Brain microvascular endothelial cell (primary cell): ENCODE measurements at places on chromosomes 6 and 20.

DNA sequence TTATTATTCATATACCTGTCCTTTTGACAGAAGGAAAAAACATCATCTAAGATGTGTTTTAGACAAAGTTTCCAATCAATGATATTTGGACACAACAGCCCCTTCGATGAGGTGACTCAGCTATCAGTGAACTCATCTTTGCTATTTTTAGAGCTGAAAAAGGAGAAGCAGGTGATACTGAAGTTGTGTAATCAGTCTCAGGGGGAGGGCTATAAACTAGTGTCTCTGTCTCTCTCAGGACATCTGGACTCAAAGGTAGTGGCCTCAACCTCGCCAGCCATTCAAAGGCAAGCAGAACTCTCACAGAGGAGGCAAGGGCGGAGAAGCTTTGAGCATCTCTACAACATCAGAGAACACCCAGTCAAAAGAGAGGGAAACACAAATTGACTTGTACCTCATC lies 135.4 kb downstream of the BFSP1 start:
- no peak for DNase-seq

GRCh38 chr20:1286267-1287024 lies 20.4 kb downstream of the SNPH start:
- no peak for DNase-seq

DNA sequence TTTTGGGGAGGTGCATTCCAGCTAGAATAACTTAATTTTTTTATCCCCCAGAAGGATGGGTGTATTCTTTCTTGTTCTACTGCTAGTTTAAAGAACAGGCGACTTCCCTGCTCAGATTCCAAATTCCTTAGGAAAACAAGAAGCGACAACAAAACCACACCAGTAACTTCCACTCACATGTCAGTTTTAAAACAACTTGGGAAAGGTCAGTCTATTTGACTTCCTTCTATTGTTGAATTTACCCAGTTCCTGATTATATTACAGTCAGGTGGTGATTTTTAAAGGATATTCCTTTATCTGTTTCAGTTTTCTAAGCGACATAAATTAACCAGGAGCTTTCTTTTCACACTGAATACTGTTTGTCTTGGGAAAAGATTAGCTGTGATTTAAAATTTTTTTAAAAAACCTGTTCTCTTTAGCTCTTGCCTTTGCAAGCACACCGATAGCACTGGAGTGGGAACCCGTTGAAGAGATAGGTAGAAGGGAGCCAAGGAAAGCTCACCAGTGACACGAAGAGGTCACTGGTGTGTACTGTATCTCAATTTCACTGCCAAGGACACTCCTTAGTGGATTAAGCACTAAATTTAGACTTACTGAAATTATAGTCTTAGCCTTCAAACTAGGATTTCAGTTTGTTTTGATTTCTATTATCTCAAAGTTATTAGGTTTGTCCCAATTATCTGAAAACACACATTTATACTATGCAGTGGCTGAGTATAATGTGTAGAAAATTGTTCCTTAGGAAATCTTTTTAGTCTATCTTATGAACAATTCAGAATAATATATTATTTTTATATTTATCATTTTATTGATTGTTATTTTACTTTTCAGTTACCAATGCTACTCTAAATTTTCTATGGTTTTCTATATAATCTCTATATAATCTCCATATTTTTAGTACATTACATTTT lies 22.3 kb downstream of the MARCKS start:
- DNase-seq: peak; percentile 82

DNA sequence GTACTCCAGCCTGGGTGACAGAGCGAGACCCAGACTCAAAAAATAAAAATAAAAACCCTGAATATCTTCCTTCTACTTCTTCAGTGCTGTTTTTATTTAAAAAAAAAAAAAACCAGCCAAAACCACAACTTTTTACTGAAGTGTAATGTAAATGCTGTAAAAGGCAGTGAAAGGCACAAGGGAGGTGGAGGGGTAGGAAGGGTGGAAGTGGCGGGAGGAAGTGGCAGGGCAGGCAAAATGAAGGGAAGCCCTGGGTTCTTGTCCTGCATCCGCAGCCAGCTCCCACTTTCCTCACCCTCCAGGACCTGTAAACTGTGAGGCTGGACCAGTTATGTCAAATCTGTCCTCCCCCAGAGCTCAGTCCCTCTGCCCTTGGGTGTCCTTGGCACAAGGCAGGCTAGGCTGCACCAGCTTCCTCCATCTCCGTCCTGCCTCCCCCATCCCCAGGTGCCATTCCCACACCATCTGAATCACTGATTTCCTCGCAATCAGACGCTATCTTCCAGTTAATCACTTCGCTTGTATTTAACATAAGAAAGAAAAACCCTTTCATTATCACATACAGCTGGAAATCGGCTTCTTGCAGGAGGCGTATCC lies 13.7 kb upstream of the PANK2 start:
- DNase-seq: no peak

DNA sequence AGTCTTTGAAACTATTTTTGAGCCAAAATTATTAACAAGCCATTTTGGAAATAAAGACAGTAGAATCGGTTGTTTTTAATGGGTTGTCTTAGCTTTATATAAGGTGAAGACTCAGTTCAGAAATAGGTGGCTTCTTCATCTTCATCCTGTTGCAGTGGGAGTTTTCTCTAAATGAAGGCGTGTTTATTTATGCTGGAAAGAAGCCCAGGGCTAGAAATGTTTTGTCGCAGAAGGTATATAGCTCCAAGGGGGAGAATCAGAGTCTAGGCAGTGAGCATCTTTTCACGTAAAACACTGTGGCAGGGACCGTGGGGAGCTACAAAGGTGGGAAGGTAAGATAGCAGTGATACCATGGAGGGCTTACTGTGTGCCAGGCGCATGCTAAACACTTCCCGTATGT lies 34.3 kb downstream of the FARS2 start:
- no peak for DNase-seq

- DNase-seq: no peak
These were observed 24.6 kb downstream of the KDM1B start for GRCh38 chr6:18179770-18180356.

GRCh38 chr6:36610041-36610955 lies 16.1 kb downstream of the SRSF3 start:
- no peak for DNase-seq

- no peak for DNase-seq
These were observed 114.5 kb downstream of the JAG1 start for GRCh38 chr20:10559266-10559665.

- no peak for DNase-seq
These were observed 173.7 kb upstream of the ID4 start for GRCh38 chr6:19663479-19663878.

DNA sequence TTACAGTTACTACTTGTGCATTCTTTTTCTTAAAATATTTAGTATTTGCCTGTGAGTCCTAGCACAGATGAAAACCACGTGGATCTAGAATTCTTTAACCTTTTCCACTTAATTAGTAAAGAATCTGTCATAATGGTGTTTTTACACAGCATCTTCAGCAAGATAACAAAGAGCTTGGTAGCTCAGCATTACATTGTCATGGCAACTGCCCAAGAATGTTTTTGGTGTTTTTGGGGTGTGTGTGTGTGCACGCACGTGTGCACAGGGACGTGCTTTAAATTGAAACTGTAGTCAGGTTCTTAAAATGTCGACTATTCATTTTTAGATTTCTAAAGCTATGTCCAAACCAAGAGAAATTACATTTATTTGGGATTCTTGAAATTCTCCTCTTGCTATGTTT lies 108.0 kb downstream of the FIG4 start:
- DNase-seq: no peak

DNA sequence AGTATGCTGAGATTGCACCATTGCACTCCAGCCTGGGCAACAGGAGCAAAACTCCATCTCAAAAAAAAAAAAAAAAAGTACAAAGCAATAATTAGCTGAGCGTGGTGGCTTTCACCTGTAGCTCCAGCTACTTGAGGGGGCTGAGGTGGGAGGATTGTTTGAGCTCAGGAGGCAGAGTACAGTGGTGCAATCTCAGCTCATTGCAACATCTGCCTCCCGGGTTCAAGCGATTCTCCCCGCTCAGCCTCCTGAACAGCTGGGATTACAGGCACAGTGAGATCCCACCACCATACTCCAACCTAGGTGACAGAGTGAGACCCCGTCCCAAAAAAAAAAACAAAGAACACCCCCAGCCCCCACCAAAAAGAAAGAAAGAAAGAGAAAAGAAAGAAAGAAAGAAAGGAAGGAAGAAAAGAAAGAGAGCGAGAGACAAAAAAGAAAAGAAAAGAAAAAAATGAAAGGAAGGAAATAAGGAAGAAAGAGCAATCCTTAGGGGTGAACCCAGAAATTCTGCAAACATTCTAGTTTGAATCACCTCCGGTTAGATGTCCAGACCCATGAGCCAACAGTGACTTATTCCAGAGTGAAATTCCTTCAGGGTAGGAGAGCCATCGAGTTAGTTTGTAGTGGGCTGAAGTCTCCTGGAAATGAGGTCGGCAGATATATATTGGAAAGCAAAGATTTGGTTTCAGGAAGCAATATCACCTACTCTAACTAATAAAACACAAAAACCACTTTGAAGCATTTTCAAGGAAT lies 3.2 kb upstream of the RIPOR3 start:
- DNase-seq: no peak

GRCh38 chr6:125791151-125791819 lies 525 bp downstream of the NCOA7 start:
- peak; percentile 52 for DNase-seq

GRCh38 chr20:18288749-18289267 lies 481 bp downstream of the ZNF133 start:
- DNase-seq: peak; percentile 17

GRCh38 chr20:38799203-38799602 lies 6.3 kb upstream of the PPP1R16B start:
- DNase-seq: no peak

DNA sequence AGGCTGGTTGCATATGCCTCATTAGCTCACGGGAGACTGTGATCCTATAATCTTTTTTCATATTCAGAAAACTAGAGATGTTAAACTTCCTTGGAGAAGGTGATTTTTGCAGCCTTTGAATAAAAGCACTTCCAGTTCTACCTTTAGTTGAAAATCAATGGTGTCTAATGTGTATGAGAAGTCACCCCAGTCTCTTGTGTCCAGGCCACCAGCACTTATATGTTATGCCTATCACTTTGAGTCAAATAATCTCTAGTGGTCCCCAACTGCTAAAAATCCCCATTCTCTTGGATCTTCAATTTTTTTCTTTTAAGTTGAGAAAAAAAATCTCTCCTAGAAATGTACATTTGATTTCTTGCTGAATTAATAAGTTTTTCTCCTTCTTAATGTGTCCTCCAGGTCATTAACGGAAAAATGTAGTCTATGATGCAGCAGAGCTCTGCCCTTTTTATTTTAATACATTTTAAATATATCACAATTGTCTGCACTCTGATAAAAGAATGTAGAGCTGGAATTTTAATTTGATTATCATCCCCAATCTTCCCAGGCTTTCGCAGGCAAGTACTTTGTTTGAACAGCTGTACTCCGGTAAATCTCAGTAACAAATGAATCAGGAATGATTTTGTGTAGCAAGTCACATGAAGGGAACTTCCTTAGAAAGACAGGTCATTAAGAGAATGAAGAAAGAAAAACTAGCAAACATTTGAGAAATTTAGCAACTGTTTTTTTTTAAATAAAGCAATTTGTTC lies 147.0 kb downstream of the SOX4 start:
- DNase-seq: peak; percentile 49

DNA sequence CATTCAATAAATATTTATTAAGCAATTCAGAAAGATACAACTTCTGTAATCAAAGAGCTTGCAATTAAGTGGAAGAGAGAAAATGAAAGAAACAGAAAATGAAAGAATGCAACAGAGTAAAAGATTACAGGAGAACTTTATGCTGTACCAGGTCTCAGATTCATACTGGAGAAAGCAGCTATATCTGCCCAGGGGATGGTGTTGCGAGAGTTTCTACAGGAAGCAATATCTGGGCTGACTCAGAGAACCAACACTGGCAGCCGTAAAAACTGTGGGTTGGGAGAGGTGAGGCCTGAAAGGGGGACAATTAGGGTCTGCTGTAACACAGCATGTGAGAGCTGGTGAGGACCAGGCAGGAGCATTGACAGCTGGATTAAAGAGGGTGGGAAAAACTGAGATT lies 256.7 kb upstream of the TCF21 start:
- peak; percentile 62 for DNase-seq

DNA sequence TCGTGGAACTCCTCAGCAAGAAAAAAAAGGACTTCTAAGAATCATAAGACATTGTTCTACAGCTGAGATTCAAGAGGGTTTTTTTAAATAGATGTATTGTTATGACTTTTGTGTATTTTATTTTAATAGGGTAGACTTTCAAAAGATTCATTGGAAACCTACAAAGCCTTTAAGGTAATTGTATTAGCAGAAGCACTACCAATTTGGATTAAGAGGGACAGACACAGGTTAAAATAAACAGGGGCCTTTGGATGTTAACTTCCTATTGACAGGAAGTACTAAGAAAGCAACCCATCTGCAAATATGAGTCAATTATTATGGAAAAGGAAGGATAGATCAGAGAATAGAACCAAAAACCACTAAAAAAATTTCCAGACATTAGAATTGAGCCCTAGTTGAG lies 153.5 kb downstream of the HDGFL1 start:
- DNase-seq: no peak

DNA sequence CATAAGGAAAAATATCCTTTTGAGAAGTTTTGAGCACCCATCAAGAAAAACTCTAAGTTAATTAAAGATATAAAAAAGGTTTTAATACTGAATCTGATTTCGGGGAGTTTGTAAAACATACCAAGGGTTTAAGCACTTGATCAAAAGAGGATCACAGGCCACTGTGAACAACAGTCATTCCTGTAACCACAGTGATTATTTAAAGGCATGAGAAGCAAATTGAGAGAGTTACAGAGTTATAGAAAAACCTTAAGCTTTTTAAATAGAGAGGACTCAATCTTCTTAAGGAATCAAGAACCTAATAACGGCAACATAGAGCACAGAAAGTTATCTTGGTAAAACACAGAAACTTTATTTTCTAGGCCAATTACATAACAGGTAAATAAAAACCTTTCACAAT lies 831.6 kb downstream of the C6orf118 start:
- no peak for DNase-seq

DNA sequence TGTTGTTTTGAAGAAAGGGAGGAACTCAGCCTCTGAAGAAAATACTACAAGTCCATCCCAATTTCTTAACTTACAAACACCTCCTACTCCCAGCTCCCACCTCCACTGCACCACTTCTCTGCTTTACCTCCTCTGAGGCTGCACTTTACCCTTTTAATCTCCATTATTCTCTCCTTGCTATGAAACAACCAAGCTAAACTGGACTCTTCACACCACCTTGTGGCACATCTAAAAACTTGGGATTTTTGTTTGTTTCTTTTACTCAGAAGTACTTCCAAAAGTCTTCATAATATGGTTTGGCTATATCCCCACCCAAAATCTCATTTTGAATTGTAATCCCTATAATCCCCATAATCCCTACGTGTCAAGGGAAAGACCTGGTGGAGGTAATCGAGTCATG lies 142.2 kb downstream of the MOXD1 start:
- DNase-seq: peak; percentile 40

DNA sequence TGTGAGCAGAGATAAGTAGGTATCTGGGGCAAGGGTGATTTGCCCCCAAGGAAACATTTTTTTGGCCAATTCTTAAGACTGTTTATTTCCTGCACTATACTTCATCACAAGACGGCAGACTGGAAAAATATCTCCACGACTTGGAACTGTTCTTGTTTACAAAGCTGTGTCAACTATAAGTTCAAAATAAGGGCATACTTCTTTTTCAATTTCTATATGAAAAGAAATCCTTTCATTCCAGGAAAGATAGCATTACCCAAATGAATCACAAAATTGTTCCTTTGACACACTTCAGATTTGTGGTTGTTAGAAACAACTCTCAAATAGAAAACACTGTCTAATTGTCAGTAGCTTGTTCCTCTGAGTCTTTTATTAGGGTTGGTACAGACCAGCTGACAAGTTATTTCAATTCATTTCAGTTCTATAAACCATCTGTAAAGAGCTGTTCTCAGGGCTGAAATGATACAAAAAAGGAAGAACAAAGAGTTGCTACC lies 212.9 kb upstream of the PRDM1 start:
- DNase-seq: no peak
